DND-41 (cell line): ENCODE measurements at places on chromosomes 1 and 21.

GRCh38 chr1:166170726-166171125, 3.9 kb upstream of the FAM78B start:
- H3K4me3 ChIP-seq: no peak overlapping the region
- no peaks in the 10 kb centered on the region for H3K36me3 ChIP-seq
- H3K27ac ChIP-seq: no peak overlapping the region
- H3K27me3 ChIP-seq: peaks cover 7% of the 10 kb centered on the region
- no peaks in the 10 kb centered on the region for H3K4me1 ChIP-seq

DNA sequence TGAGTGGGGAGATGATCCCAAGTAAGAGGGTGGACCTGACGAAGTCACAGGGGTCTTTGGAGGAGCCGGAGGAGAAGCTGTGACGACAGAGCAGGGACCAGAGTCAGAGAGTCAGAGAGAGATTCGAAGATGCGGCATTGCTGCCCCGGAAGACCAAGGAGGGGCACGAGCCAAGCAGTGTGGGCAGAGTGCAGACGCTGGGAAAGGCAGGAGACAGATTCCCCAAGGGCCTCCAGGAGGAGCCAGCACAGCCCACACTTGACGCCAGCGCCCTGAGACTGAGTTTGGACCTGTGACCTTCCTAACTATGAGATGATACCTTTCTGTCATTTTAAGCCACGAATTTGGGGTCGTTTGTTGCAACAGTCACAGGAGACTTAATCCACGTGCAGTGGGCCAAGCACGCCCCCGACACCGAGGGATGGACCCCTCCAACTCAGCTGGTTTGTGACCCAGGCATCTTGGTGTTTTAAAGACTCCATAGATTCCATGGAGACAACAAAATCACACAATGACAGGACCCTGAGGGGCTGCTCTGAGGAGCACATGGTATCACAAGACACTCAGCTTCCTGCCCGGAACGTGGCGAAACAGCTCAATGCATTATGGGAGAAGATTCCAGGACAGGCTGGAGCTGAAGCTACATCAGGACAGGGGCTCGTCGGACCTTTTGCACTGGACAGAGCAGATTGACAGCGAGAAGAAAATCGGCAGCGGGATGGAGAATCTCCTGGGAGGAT, 11.0 kb upstream of the TFF1 start:
- no peak overlapping the region for H3K27ac ChIP-seq
- no peak overlapping the region for H3K4me3 ChIP-seq
- DNase-seq: no peak
- H3K27me3 ChIP-seq: no peaks in the 10 kb centered on the region

GRCh38 chr1:110765640-110766335, 91.0 kb upstream of the KCNA3 start:
- DNase-seq: peak; percentile 42
- H3K4me1 ChIP-seq: peaks cover 5% of the 10 kb centered on the region; the same call in 1 of the 2 replicates
- H3K36me3 ChIP-seq: no peaks in the 10 kb centered on the region
- peaks cover 16% of the 10 kb centered on the region for H3K27me3 ChIP-seq
- no peak overlapping the region for H3K4me3 ChIP-seq
- no peak overlapping the region for H3K27ac ChIP-seq

- no peak for DNase-seq
- no peaks in the 10 kb centered on the region for H3K27me3 ChIP-seq
- H3K4me1 ChIP-seq: no peaks in the 10 kb centered on the region
- H3K27ac ChIP-seq: no peak overlapping the region
Measured at GRCh38 chr1:76511558-76512179, 355.6 kb upstream of the ST6GALNAC5 start.

DNA sequence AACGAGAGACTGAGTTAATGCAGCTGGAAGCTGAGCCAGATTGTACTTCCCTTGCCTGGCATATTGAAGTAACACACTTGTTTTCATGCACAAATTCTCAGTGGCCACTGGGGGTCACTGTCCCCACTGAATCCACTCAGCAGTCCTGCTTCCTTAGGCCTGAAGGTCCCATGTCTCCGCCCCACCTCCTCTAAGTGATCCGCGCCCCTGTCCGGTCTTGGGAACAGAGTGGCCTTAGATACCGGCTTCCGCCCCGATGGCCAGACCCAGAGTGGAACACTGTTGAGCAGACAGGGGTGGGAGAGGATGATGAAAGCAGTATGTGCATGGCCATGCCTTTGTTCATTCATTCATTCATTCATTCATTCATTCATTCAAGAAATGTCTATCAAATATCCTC, 34.8 kb downstream of the CHAF1B start:
- H3K4me3 ChIP-seq: no peak overlapping the region
- peak; percentile 51 for DNase-seq
- peaks cover 58% of the 10 kb centered on the region for H3K36me3 ChIP-seq
- no peaks in the 10 kb centered on the region for H3K27me3 ChIP-seq

- H3K4me3 ChIP-seq: no peak overlapping the region
- no peak for DNase-seq
- peaks cover 16% of the 10 kb centered on the region for H3K27me3 ChIP-seq
- no peak overlapping the region for H3K27ac ChIP-seq
Measured at GRCh38 chr1:19758227-19758830, 41.4 kb downstream of the TMCO4 start.

GRCh38 chr1:239287296-239287695, 99.1 kb upstream of the CHRM3 start:
- no peaks in the 10 kb centered on the region for H3K27me3 ChIP-seq
- no peaks in the 10 kb centered on the region for H3K36me3 ChIP-seq
- DNase-seq: no peak
- H3K4me3 ChIP-seq: no peak overlapping the region

DNA sequence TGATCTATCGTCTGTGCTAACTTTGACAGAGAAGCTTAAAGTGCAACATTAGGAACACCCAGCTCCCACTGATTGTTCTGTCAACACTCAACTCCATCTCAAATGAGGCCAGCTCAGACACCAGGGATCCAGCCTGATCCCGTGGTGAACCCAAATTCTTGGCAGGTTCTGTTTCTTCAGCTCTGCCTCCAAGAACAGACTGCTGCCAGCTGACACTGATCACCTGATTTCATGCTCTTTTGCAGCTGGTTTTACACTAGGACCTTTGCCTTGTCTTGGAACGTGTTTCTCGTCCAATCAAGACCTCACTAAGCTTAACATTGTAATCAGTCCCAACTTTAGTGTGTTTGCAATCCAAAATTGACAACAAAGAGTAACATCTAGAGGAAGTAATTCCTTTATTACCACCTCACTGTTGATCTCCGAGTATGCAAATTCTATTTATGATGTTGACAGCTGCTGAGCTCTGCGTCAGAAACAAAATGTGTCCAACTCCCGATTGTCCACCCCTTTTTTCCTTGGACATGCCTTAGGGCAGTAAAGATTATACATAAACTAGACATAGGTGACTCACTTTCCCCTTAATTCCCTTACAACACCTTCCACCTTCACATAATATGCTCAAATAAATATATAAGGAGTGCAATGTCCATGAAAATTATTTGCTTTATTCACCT, 1.6 kb upstream of the HYI start:
- no peak for DNase-seq
- H3K4me1 ChIP-seq: peaks cover 27% of the 10 kb centered on the region
- H3K4me3 ChIP-seq: no peak overlapping the region
- H3K27me3 ChIP-seq: no peaks in the 10 kb centered on the region
- H3K27ac ChIP-seq: no peak overlapping the region
- H3K36me3 ChIP-seq: peaks cover 21% of the 10 kb centered on the region

DNA sequence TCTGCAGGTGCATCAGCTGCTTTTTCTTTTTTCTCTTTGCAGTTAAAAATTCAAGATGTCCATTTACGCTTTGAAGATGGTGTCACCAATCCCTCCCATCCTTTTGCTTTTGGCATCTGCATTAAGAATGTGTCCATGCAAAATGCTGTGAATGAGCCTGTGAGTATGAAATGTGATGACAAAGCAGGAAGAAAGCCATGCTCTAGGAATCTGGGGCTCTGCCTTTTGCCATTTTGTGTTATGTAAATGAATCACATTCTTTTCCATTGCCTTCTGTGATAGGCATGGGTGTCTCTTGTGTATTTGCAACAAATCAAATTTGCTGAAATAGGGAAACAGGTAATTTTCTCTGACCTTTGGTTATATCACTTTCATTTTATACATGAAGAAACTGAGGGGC, 19.4 kb downstream of the VPS13D start:
- no peak for DNase-seq
- H3K36me3 ChIP-seq: peaks cover 73% of the 10 kb centered on the region
- H3K4me3 ChIP-seq: no peak overlapping the region

- H3K27me3 ChIP-seq: no peaks in the 10 kb centered on the region
- H3K4me3 ChIP-seq: no peak overlapping the region
- no peak overlapping the region for H3K27ac ChIP-seq
- peak; percentile 18 for DNase-seq
Measured at GRCh38 chr1:48572646-48573258, 100.7 kb upstream of the SPATA6 start.

DNA sequence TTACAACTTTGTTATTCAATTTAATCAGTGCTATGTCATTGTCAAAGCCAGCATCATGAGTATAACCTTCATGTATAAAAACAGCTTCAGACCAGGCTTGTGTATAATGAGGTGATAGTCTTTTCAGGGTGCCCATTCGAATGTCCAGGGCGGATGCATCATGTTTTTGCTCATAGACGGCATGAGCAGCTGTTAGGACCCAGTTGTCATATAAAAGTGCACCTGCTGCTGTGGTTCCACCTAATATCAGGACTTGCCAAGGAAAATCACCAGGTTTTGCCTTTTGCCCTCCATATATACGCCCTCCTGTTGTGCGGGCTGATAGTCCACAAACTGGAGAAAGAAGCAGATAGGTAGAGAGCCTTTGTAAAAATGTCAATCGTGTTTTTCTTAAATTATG, 14.9 kb downstream of the TARDBP start:
- H3K36me3 ChIP-seq: peaks cover 54% of the 10 kb centered on the region
- no peak for DNase-seq
- no peak overlapping the region for H3K4me3 ChIP-seq
- H3K27ac ChIP-seq: no peak overlapping the region
- no peaks in the 10 kb centered on the region for H3K27me3 ChIP-seq

GRCh38 chr1:114485286-114485685, 25.7 kb downstream of the TRIM33 start:
- no peak overlapping the region for H3K27ac ChIP-seq
- H3K4me3 ChIP-seq: no peak overlapping the region
- H3K36me3 ChIP-seq: no peaks in the 10 kb centered on the region; the same call in 1 of the 2 replicates
- H3K4me1 ChIP-seq: peaks cover 2% of the 10 kb centered on the region; the same call in 1 of the 2 replicates

- no peak overlapping the region for H3K4me3 ChIP-seq
- DNase-seq: no peak
- H3K36me3 ChIP-seq: no peaks in the 10 kb centered on the region
Measured at GRCh38 chr1:62989497-62989896, 205.6 kb downstream of the ATG4C start.

DNA sequence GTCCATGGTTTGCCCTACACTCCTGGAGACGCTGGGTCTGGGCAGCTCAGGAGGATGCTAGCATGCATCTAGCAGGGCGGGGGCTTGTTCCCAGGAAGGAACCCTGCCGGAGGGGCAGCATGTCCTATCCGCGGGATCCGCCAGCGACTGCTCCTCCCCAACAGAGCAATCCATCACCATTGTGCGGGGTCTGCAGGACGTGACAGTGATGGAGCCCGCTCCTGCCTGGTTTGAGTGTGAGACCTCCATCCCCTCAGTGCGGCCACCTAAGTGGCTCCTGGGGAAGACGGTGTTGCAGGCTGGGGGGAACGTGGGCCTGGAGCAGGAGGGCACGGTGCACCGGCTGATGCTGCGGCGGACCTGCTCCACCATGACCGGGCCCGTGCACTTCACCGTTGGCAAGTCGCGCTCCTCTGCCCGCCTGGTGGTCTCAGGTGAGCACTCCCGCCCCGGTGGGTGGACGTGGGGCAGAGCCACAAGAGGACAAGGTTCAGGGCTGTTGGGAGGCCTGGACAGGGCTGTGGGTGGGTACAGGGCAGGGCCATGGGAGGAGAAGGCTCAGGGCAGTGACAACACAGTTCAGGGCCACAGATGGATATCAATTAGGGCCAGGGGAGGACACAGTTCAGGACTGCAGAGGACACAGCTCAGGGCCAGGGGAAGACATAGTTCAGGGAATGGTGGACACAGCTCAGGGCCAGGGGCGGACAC, 71.3 kb downstream of the OBSCN start:
- no peak overlapping the region for H3K27ac ChIP-seq
- no peaks in the 10 kb centered on the region for H3K4me1 ChIP-seq

DNA sequence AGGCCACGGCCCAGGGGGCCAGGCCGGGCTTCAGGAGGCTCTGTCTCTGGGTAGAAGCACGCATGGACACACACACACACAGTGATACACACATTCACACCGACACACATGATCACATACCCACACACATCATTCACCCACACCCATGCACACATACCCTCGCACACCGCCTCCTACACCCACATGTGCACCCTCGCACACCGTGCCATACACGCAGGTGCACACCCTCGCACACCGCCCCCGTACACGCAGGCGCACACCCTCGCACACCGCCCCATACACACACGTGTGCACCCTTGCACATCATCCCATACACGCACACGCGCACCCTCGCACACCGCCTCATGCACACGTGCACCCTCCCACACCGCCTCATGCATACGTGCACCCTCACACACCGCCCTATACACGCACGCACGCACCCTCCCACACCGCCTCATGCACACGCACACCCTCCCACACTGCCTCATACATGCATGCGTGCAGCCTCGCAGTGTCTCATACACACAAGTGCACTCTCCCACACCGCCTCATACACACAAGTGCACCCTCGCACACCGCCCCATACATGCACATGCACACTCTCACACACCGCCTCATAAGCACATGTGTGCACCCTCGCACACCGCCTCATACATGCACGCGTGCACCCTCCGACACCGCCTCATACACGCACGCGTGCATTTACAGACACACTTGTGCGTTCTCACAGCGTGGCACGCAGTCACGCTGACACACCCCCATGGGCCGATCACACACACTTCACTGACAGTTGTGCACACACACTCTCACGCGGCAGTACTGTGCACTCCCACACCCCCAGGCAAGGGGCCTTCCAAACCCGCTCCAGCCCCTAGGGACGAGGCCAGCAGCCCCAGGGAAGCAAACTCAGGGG, 128.1 kb downstream of the SIK1 start:
- no peaks in the 10 kb centered on the region for H3K27me3 ChIP-seq
- no peaks in the 10 kb centered on the region for H3K36me3 ChIP-seq
- no peaks in the 10 kb centered on the region for H3K4me1 ChIP-seq
- H3K4me3 ChIP-seq: no peak overlapping the region
- no peak overlapping the region for H3K27ac ChIP-seq

DNA sequence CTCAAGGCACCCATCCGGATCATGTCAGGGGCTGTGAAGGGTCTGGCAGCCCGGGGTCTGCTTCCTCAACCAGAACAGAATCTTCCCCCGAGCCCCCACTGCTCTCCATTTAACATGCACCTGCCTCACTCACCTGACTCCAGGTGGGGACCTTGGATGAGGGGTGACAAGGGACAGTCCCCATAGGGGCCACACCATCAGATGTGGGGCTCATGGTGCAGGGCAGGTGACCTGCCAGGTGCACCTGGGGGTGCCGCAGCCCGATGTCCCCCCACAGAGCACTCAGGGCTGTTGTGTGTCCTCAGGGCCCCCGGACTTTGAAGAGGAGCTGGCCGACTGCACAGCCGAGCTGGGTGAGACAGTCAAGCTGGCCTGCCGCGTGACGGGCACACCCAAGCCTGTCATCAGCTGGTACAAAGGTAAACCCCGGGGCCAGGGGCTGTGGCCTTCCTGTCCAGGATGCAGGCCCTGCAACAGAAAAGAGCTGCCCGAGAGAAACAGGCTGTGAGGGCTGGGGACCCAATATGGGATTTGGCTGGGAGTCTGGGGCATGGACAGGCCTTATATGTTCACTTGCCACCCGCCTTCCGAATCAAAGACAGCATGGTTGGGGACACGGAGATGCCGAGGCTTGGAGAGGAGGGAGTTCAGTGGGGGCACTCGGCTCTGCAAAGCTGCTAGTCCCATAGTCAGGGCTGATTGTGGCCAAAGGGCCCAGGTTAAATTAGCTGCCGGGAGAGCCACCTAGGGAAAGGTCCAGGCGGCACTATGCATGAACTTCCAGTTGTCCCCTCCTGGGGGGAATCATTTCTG, 64.6 kb downstream of the TRIM11 start:
- H3K27me3 ChIP-seq: no peaks in the 10 kb centered on the region
- H3K4me1 ChIP-seq: no peaks in the 10 kb centered on the region
- no peak overlapping the region for H3K27ac ChIP-seq
- peaks cover 47% of the 10 kb centered on the region for H3K36me3 ChIP-seq
